ENCODE measurements at places on chromosomes 5 and 9.

- no peak for ATAC-seq
Observed at GRCh38 chr5:155089643-155090042, 76.1 kb downstream of the KIF4B start.

DNA sequence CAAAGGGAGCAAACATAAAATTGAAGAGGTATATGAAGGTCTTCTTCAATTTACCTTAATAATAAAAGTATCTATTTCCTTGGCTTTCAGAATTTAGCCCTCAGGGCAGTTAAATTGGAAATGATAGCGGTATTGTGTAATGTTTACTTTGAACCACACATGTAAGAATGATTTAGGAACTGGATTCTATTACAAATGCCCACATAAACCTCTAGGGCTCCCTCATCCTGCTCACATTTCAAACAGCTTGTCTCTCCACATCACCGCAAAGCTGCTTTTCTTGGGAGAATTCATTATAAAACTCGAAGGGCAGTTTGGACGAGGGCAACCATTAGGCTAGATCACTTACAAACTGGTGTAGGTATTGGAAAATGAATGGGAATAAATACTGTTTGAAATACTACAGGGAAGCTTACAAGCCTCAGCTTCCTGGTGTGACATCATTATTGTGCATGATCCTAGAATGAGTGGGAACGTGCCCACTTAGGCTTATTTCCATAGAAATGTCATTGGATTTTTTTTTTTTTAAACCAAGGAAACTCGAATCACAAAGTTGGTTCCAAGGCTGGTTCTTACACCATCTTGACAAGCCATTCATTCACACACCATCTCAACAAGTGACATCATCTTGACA lies 47.3 kb downstream of the MTRR start:
- ATAC-seq, result no peak

DNA sequence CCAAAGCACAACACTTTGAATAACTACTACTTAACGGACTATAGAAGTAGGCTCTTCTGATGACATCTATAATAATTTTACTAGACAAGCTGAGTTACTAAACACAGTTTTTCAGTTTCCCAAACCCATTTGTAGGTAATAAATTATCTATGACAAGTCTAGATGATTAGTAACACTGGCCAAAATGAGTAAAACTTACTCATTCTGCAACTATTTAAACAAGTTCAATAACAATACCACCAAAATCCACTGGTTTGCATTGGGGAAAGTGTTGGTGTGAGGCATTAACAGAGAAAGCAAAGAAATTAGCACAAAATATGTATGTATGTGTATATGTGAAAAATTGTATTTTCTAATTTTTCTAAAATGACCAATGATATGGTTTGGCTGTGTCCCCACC lies 119.3 kb downstream of the NR2F1-AS1 start:
- ATAC-seq, result no peak

GRCh38 chr5:126482591-126482990 lies 59.4 kb downstream of the GRAMD2B start:
- ATAC-seq, result no peak

DNA sequence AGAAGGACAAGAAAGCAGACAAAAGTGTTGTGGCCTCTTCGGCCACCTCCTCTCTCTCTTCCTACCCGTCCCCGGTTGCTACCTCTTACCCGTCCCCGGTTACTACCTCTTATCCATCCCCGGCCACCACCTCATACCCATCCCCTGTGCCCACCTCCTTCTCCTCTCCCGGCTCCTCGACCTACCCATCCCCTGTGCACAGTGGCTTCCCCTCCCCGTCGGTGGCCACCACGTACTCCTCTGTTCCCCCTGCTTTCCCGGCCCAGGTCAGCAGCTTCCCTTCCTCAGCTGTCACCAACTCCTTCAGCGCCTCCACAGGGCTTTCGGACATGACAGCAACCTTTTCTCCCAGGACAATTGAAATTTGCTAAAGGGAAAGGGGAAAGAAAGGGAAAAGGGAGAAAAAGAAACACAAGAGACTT lies 2.4 kb downstream of the EGR1 start:
- ATAC-seq, result no peak

- no peak for ATAC-seq
Observed at GRCh38 chr5:154534457-154535050, 56.5 kb upstream of the HAND1 start.

- ATAC-seq, result peak; percentile 48
Observed at GRCh38 chr5:30279237-30279636, 914.2 kb upstream of the CDH6 start.

DNA sequence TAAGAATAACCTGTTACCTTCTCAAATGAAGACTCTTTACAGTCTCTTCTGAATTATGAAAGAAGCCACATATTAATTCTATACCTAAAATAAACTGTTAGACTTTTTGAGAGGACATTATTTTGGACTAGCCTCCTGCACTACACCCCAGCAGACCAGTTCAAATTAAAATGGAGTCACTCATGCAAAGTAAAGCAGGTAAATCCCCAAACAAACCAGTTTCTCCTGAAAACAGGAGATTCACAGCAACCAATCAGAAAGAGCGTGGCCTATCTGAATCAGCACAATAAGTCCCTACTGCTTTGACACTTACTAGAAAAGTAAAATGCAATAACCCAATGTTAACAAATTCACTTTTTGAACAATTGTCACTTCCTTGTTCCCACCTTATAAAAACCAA lies 58.8 kb downstream of the PTBP3 start:
- no peak for ATAC-seq

DNA sequence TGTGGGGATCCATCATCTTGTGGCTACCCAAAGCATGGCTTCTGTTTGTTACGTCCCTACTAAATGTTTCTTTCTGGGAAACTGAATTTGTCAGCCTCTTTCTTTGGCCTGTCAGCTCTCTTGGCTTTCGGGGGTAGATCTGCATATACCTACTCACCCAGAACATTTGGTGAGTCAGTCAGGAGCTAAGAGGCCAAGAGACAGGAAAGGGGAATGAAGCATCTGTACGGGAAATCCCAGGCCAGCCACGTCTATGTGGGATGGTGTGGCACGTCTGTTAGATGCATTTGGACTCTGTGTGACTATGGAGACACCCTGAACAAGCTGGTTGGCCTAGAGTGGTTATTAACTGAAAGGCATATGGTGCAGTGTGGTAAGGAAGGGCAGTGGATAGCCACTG lies 58.1 kb downstream of the CDO1 start:
- ATAC-seq, result no peak

- ATAC-seq, result peak; percentile 29
Observed at GRCh38 chr5:142821733-142822487, 51.7 kb downstream of the ARHGAP26 start.

- no peak for ATAC-seq
Observed at GRCh38 chr5:73655521-73656160, 29.6 kb downstream of the ARHGEF28 start.

- no peak for ATAC-seq
Observed at GRCh38 chr5:172866802-172867748, 33.0 kb downstream of the ERGIC1 start.

GRCh38 chr5:6704361-6704851 lies 8.8 kb upstream of the TENT4A start:
- peak; percentile 95 for ATAC-seq

GRCh38 chr9:1880038-1880565 lies 135.0 kb upstream of the SMARCA2 start:
- ATAC-seq, result no peak

DNA sequence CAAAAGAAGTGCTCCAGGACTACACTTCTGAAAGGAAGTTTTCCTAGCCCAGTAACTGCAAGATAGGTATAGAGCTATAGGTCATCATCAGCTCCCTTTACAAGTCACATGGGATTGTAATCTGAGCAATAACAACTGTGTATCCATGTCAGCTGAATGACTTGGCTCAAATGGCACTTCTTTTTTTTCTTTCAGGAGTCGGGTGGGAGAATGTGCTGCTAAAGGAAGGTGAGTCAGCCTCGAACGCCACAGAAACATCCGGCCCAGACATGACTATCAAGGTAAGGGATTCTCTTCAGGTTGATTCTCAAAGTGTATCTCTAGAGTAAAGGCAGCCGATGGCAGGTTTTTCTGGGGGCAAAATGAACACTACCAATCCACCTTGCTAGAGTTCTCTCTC lies 192.2 kb downstream of the C9orf152 start:
- ATAC-seq, result peak; percentile 84

- ATAC-seq, result no peak
Observed at GRCh38 chr5:59169768-59170150, 586.9 kb downstream of the RAB3C start.

- ATAC-seq, result no peak
Observed at GRCh38 chr9:6079386-6079785, 64.0 kb upstream of the RANBP6 start.

DNA sequence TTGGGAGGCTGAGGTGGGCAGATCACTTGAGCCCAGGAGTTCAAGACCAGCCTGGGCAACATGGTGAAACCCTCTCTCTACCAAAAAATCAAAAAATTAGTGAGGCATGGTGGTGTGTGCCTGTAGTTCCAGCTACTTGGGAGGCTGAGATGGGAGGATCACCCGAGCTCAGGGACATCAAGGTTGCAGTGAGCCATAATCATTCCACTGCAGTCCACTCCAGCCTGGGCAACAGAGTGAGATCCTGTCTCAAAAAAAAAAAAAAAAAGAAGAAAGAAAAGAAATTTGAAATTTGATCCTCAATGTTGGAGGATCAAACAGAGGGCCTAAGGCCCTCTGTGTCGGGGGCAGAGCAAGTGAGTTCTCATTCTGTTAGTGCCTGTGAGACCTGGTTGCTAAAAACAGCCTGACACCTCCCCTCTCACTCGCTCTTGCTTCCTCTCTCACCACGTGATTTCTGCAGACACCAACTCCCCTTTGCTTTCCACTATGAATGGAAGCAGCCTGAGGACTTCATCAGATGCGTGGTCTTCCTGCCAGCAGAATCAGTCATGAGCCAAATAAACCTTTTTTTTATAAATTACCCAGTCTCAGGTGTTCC lies 8.4 kb upstream of the GOLPH3 start:
- no peak for ATAC-seq

GRCh38 chr5:95223566-95224258 lies 61.2 kb downstream of the MCTP1 start:
- no peak for ATAC-seq

DNA sequence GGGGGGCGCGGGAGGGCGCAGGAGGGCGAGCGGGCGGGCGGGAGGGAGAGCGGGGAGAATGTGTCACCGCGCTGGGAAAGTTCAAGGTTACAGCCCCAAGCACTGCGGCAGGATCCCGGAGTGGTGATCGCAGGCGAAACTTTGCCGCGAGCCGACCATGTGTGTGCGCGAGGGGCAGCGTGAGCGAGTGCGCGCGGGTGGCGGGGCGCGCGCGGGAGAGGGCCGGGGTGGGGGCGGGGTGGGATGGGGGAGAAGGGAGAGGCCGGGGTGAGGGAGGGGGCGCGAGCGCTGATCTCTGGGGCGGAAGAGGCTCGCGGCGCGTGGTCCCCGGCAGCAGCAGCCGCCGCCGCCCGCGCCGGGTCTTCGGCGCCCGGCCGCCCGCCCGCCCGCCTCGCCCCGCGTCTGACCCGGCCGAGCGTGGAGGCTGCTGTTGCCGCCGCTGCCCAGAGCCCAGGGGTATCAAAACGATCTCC lies at the start of gene NFIB:
Gene NFIB, minus strand, starts transcription at position 191 of the 473 bp plus-strand sequence. CDS start 630 bp downstream, outside the sequence.
- ATAC-seq, result peak; percentile 1

DNA sequence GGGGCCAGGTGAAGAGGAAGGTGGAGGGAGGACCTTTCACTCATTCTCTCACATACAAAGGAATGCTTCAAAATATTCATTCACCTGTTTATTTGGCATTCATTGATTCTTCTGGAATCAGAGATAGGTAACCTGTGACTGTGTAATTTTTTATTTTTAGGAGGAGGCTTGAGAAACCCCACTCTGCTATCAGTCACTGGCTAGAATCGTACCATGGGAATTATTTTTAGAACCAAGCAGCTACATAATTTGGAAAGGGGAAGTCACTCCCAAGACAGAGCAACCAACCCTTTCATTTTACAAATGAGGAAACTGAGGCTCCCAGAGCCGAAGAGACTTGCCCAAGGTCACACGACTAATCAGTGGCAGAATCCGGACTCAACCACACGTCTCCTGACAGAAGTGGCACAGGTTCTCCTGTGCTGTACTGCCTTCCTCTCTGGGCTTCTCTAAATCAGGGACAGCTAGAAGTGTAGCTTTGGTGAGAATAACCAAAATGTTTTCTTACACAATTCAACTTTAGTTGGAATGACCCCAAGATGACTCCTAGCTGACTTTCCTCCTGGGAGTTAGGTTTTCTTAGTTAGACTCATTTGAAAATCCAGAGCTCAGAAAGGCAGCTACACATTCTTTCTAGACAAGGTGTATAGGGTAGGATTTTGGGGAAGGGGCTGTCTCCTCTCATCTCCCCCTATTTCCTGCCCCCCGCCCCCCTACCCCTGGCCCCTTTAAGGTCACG lies 264.3 kb upstream of the PANK3 start:
- ATAC-seq, result no peak

- peak; percentile 68 for ATAC-seq
Observed at GRCh38 chr9:127568971-127569885, 42.8 kb upstream of the STXBP1 start.

GRCh38 chr9:98944734-98945074 lies 997 bp downstream of the COL15A1 start:
- no peak for ATAC-seq

DNA sequence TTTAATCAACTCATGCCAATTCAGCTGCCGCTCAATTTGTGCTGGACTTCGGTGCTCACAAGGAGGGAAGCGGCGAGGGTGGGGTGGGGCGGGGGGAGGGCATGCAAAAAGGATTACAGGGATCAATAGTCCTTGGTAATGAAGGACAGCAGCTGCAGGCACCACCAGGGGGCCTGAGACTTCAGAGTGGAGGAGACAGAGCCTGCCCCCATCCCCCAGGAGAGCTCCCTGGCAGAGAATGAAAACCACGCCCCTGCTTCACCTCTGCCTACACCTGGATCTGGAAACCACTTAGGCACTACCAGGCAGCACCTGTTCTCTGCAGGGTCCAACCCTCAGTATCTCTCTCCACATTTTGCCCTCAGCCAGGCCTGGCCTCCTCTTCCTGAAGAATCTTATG lies 155.6 kb downstream of the TRIM32 start:
- no peak for ATAC-seq

- ATAC-seq, result peak; percentile 77
Observed at GRCh38 chr9:122144836-122145591, 14.6 kb downstream of the NDUFA8 start.

GRCh38 chr5:171102877-171103610 lies 206.0 kb upstream of the TLX3 start:
- ATAC-seq, result no peak

DNA sequence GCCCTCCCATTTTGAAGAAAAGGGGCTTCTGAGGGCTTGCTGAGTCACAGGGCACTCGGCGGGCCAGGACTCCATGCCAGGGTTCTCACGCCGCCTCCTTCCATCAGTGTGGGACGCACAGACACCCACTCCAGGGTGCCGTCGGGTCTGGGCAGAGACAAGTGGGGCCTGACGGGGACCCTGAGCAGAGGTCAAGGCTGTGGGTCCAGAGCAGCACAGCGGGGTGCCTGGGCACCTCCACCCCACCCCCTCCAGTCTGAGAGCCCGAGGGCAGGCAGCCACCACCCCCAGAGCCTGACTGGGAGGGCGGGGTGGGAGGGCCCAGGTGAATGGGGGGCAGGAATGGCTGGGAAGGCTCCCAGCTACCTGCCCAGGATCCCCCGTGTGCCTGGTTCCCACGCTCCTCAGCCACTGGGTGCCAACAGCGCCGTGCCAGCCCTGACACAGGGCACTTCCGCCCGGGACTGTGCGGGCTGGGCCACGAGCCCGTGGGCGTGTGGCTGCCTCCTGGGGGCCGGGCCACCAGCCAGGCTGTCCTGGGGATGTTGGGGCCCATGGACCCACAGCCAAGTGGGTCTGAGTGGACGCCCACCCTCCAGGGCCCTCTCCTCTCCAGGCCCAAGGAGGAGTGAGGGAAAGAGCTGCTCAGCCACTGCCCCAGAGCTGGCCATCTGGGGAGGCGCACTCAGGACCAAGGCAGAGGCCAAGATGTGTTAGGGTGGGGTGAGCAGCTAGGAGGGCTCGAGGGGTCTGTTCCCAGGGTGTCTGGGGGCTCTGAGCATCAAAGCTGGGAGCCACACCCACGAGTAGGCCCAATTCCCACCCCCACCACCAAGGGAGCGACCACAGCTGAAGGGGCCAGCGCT lies 10.1 kb upstream of the NRARP start:
- no peak for ATAC-seq

Data from SK-N-SH treated with all-trans-retinoic acid at 6 μM for 48 hours (cell line).